Omental fat pad (tissue), 4 donors: ENCODE measurements at places on chromosomes 3 and 15. TPM values are rescaled to one million over a fixed set of nuclear protein-coding genes. Genes with fewer than 3 reads are reported as not detected.

Gene ACAN
- total RNA-seq: not detected

Gene STRIT1
- not detected for total RNA-seq

Gene ADAMTS17
- 10.7 TPM for total RNA-seq

Gene IMPG2
- total RNA-seq: 0.13 TPM

Gene EFHB
- 0.44 TPM for total RNA-seq

Gene B3GALNT1
- 11.0 TPM for total RNA-seq

Gene TMEM207
- total RNA-seq: not detected

Gene NEK10
- total RNA-seq: 0.65 TPM

Gene TPM1
- 167 TPM for total RNA-seq

Gene INSYN1
- total RNA-seq: 0.95 TPM

DNA sequence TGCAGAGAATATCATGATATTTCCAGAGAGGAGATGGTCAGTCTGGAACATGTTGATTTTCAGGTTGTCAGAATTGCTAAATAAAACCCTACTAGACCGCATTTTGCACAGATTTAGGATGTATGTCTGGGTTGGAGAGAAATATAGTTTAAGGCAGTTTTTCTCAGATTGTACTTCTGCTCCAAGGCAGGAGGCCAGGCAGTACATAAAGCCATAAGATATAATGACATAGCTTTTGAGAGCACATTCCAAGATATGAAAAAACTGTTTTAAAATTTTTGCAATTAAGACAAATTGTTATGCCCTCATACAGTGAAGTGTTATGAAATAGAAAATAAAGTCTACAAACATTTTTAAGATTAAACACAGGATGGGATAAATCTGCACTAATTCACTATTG lies 301.8 kb upstream of the CBLB start:
- no peak for DNase-seq

DNA sequence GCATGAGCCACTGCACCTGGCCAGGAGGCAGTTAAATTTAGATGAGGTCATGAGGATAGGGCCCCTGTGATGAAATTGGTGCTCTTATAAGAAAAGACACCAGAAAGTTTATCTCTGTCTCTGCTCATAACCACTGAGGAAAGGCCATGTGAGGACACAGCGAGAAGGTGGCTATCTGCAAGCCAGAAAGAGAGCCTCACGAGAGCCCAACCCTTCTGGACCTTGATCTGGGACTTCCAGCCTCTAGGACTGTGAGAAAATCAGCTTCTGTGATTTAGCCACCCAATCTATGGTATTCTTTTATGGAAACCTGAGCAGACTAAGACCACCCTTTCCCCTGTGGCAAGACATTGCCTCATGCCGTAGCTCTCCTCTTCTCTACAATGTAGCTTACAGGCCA lies 337.6 kb downstream of the THSD4 start:
- no peak for DNase-seq

DNA sequence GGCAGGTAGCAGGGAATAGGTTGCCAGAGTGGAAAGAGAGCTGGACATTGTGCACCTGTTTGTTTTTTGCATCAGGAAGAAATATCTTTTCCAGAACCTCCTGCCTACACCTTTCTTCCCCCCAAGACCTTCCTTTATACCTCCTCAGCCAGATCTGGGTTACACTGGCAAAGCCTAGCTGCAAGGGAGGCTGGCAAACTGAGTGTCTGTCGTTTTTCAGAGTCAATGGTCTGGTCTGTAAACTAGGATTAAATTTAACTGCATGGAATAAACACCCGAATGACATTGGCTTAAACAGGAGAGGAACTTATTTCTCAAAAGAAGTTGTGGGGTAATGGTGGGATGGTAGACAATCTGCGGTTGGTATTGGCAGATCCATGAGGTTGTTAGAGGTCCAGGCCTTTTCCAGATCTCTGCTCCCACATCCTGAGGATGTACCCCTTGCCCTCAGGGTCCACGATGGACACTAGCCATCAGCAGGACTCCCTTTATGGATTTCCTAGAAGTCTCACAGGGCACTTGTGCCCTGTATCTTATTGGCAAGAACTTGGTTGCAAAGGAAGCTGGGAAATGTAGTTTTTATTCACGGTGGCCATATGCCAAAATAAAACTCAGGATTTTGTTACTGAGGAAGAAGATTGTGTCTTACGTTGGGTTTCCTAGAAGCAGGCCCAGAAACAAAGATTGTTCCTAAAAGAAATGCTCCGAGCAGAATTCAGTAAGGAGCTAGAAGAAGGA lies 3.2 kb upstream of the RARRES1 start:
- no peak for DNase-seq

- DNase-seq: no peak
These were observed 158.8 kb downstream of the PDZRN3 start for GRCh38 chr3:73465926-73466325.

GRCh38 chr3:128075522-128076482 lies 23.6 kb downstream of the SEC61A1 start:
- peak; percentile 88 for DNase-seq

DNA sequence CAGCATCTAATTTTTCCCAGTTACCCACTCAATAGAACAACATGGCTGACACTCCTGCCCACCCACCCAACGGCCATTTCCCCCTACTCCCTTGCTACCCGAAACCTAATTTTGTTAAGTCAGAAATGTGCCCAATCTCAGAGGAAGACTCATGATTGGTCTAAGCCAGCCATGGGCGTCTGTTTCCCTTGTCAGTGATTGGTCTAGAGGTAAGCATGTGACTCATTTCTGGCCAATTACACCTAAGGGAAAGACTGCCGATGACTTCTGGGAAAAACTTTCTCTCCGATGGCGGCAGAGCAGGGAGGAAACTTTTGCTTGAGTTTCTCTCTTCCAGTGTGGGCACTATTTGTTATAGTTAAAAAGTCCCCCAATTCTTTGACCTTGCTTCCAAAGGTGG lies 72.9 kb downstream of the RPLP1 start:
- DNase-seq: no peak

DNA sequence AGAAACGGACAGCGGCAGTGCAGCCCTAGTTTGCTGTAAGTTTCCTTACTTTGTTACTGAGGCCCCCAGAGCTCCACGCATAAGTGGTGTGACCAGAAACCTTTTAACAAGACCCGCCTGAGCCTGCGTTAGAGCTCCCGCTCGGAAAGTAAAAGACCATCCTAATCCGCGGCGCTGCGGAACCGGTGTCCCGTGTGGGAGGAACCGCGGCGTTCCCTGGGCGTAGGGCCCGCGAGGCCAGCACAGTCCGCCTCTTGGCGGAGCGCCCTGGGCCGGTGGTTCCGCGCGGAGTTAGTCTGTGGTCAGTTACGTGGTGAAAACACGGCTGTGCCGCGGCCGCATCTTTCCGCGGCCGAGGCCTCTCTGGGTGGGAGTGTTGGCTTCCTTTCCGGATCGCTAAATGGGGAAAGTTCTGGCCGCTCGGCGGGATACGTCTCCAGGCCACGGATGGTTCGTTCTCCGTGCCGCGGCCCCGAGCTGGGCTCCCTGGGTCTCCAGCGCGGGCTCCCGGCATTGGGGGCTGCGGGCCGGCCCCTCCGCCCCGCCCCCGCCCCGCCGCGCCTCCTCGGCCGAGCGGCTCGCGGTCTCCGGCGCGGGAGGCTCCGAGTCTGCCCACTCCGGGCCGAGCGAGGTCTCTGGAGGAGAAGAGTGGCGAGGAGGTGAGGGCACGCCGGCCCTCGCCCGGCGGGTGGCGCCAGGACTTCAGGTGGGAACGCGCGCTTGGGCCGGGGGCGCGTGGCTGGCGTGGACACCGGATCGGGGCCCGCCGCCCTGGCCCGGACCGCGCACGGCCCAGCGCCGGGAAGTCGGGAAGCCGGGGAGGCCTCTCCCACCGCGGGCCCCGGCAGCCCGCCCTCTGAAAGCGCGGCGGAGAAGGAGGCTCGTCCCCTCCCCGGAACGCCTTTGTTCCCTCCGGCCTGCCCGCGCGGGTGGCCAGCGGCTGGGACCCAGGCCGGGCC lies 754 bp downstream of the B3GNT5 start:
- DNase-seq: no peak

- DNase-seq: no peak
These were observed 165.2 kb downstream of the RORA start for GRCh38 chr15:61063875-61064320.

- no peak for DNase-seq
These were observed 52.1 kb downstream of the ITGB5 start for GRCh38 chr3:124834723-124835718.

DNA sequence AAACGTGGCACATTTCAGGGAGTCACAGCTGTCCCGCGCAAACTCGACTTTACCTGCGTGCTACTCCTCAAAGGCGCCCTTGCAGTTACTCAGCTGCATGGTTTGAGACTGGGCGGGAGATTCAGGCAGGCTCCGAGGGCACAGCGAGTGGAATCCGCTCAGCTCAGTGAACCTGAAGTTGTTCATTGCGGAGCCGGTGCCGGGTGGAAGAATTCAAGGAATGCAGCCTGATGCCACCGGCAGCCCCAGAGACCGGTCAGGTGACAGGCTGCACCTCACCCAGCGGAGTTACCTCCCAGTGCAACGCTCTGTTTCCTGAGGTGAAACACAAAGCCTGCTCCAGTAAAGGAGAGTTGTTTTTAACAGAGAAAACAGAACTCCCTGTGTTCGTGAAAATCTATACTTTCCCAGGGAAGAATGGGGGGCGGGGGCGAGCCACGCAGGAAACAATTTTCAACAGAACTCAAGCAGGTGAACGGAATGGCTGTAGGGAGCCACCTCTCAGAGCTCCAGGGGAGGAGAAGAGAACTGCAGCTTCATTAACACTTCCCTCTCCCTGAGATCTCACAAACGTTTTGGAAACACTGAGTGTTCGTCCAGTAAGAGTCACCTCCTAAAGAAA lies 3.8 kb downstream of the VEPH1 start:
- no peak for DNase-seq

DNA sequence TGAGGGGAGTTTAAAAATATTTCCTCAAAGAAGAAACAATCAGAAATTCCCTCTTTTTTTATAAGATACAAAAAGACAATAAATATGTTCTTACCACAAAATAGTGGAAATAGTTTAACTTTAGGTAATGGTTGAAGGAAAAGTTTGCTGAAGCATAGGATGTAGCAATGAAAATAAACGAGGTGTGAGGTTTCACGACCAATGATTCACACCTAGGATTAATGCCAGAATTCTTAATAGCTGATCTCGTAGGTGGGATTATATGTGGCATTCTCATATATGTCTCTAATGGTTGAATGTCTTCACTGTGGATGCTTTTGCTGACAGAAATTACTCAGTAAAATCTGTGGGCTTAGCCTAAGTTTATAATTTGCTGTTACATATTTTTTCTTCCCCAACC lies 467.7 kb downstream of the FGF12 start:
- no peak for DNase-seq

GRCh38 chr3:76044601-76045600 lies 259.6 kb upstream of the ZNF717 start:
- DNase-seq: no peak

GRCh38 chr15:92682741-92683510 lies 27.4 kb upstream of the FAM174B start:
- DNase-seq: no peak

DNA sequence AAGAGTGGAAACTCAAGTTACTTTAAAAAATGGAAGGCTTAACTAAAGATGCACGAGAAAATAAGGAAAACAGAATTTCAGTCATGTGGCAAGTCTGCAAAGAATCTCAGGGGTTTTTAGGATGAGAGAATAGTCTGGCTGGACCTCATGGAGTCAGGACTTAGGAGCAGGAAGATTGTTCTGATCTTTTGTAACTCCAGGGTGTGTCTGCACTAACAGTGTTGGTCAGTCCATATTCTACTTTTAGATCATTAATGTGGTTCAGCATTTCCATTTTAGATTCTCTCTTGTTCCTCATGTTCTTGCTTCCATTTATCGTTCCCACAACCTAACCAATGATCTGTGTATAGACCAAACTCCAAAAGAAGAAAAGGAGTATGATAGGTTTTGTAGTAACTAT lies 15.3 kb downstream of the TMEM108 start:
- no peak for DNase-seq

DNA sequence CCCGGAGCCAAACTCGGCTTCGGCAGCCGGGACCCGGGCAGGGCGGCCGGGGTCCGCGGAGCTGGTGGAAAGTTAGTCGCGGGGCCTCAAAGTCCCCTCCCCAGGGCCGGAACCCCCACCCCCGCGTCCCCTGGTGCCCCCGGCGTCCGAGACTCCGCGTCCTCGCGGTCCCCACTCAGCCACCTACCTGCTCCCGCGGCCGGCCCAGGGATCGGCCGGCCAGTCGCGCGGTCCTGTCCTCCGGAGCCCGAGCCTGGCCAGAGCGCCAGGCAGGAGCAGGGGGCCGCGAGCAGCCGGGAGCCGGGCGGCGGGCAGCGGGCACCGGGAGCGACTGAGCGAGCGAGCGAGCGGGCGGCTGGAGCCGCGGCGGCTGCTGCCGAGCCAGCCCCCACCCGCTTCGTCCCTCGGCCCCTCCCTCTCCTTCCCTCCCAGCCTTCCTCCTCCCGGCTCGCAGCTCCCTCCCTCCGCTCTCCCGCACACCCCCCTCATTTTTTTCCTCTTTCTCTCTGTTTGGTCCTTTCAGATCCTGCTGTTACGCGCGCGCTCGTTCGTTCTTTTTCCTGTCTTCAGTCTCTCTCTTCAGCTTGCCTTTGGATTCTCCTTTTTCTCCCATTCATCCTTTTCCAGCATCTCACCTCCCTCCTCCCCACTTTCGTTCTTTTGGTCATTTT lies at the start of gene MEGF11:
MEGF11 (minus strand) TSS at position 333 of the 671 bp plus-strand sequence. CDS start 125,347 bp downstream, outside the sequence.
- DNase-seq: no peak

- no peak for DNase-seq
These were observed 31.4 kb upstream of the PRTG start for GRCh38 chr15:55774113-55774970.

GRCh38 chr3:126958638-126959085 lies 24.3 kb upstream of the PLXNA1 start:
- no peak for DNase-seq

GRCh38 chr3:154018100-154018696 lies 103.0 kb upstream of the ARHGEF26 start:
- no peak for DNase-seq

- DNase-seq: no peak
These were observed 12.5 kb downstream of the SLC6A6 start for GRCh38 chr3:14414846-14415464.

DNA sequence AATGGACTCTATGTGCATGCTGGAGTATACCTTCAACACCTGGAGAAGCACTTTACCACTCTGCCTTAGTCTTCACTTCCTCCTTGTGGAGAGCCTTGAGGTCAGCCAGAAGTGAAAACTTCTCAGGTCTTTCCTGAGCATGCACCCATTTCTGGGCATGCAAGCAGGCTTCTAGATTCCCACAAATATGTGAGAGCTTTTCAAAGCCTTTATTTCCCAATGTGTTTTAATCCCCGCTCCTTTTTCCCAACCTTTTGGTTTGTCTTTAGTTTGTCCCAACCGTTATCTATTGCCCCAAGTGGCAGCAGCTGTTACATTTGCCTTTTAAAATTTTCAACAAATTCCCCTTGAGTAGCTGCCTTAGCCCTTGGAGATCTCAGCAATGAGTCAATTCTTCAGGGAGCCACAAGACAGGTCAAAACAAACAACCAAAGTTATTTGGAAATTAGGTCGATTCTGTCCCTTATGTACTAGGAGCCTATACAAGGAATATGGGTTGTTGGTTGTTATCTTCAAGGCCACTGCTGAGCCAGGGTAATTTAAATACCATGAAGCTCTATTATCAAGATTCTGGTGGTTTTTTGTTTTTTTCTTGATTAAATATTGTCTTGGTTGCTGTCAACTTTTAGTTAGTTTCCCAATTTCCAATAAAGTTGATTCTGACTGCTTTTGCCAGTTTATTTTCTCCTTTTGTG lies 44.4 kb downstream of the LSM3 start:
- DNase-seq: no peak

GRCh38 chr3:160935413-160936095 lies 169.6 kb downstream of the B3GALNT1 start:
- DNase-seq: no peak
